ENCODE measurements at places on chromosomes 5 and 9.

DNA sequence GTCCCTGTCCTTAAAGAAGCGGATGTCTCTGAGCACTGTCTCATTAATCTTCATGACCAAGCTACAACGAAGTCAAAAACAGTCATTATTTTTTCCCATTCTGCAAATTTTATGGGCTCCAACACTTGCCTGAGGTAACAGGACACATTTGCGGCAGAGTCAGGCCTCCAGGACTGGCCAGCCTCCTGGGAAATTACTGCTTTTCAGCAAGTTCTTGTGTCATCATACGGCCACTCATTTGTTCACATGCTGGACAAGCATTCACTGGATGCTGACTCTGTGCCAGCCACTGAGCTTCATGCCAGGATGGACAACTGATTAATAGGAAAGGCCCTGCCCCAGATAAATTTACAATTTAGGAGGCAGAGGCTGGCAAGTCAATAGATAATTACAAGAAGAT is 305.7 kb downstream of the ACTL7B start:
- peak; percentile 61 for DNase-seq

- no peak for DNase-seq
Observed at GRCh38 chr9:116476935-116477381, 210.1 kb upstream of the TRIM32 start.

GRCh38 chr5:124650147-124650561 is 96.3 kb downstream of the ZNF608 start:
- no peak for DNase-seq

DNA sequence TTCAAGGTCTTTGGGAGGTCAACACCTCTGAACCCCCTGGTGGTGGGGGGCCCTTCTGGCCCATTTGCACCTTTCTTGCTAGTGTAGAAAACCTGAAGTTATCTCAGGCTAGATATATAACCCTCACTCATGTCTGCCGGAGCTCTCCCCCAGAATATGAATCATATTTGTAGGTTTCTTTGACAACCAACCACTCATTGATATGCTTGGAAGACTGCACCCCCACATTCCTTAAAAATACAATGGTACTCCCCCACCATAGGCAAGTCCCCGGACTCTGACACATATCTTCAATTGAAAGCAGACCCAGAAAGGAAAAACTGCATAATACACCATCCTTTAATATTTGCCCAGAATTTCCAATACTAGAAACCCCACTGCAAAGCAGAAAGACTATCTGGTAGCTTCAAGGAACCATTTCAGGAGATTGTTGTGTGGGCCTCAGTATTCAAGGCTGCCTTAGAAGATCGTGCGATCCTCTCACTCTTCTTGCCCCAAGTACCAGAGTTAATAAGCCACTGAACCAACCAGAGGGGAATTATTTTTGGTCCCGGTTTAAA is 978 bp upstream of the UBE2B start:
- DNase-seq: no peak

- DNase-seq: no peak
Observed at GRCh38 chr9:28774433-28775235, 1201.4 kb upstream of the C9orf72 start.

- DNase-seq: no peak
Observed at GRCh38 chr5:62741761-62742160, 163.1 kb downstream of the LRRC70 start.

DNA sequence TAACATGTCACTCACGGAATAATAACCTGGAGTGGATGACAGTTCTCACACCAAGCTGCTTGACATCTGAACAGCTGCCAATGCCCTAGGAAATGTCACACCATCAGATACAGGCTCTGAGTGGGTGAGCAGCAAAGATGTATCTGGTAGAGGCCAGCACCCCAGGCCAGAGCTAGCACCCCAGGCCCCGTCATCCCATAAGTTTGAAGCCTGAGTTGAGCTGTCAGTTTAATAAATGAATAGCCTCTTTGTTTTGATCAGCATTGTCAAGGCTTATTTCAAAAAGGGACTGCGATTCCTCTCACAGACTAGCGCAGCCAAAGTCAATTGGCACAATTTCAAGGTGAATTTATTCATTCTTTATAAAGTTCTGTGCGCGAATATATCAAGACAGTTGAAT is 1327.1 kb downstream of the MAT2B start:
- no peak for DNase-seq

- no peak for DNase-seq
Observed at GRCh38 chr5:6029811-6030271, 348.5 kb downstream of the MED10 start.

- DNase-seq: no peak
Observed at GRCh38 chr9:68532131-68532530, 8.6 kb downstream of the TMEM252 start.

DNA sequence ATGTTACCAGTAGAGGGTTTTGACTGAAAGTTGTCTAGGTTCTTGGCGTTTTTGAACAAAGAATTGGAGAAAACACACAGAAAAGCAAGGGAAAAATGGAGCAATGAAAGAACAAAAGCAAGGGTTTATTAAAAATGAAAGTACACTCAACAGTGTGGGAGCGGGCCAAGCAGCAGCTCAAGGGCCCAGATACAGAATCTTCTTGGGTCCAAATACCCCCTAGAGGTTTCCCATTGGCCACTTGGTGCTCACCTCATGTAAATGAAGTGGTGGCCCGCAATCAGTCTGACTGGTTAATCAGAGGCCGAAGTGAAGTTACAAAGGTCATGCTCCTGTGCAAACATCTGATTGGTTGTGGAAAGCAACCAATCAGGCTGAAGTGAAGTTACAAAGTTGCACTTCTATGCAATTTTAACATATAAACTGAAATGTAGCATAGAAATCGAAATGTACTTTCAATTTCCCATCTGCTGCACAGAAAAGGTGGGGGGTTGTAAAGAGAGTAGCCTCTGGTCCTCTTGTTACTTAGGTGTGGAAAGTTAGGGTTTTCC is 1.9 kb upstream of the GM2A start:
- no peak for DNase-seq

GRCh38 chr5:142013734-142014521 is 1.1 kb upstream of the GNPDA1 start:
- peak; percentile 36 for DNase-seq

- no peak for DNase-seq
Observed at GRCh38 chr9:135085830-135086546, 1.5 kb upstream of the OLFM1 start.

- DNase-seq: no peak
Observed at GRCh38 chr5:160023908-160024630, 15.1 kb downstream of the TTC1 start.

GRCh38 chr5:68187268-68188055 is 28.1 kb upstream of the PIK3R1 start:
- no peak for DNase-seq

GRCh38 chr5:31825518-31826068 is 186.7 kb downstream of the PDZD2 start:
- no peak for DNase-seq
